GM18507 (cell line): ENCODE measurements at places on chromosomes 11 and 22.

GRCh38 chr11:31782257-31782656, 28.9 kb downstream of the PAX6 start:
- no peak for DNase-seq

GRCh38 chr11:1220941-1221721, 1.7 kb upstream of the MUC5B start:
- DNase-seq = no peak

DNA sequence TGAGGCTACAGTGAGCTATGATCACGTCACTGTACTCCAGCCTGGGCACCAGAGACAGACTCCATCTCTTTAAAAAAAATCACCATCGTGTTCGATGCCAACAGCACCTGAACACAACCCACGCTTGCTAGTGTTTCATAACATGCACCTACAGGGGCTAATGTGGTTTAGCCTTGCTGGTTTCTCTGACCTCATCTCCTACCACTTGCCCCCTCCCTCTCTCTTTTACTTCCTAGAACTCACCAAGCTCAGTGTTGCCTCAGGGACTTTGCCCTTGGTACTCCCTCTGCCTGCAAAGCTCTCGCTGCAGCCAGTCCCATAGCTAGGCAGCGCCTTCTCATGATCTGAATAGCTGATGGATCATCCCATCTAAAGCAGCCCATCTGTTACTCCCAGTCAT, 99.8 kb downstream of the FBXO7 start:
- no peak for DNase-seq

- DNase-seq = no peak
These were observed 59.2 kb upstream of the CD5 start for GRCh38 chr11:61042961-61043540.

DNA sequence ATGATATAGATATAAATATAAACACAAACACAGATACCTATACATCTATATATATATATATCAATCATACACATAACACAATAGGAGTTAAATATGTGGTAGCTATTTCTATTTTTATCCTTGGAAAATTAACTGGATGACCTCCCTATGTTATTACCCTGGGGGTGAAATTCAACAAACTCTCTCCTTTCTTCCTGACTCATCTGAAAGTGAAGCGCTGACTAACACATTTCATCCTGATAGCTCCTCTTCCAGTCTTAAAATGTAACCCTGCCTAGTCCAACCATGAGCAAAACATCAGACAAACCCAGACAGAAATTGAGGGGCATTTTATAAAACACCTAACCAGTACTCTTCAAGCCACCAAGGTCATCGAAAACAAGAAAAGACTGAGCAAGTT, 220.6 kb upstream of the ISX start:
- DNase-seq = no peak

- DNase-seq = no peak
These were observed 3.6 kb upstream of the PHLDA2 start for GRCh38 chr11:2932850-2933251.
